ENCODE measurements at places on chromosomes 7 and 10. TPM values are rescaled to one million over a fixed set of nuclear protein-coding genes. Genes with fewer than 3 reads are reported as not detected.

DNA sequence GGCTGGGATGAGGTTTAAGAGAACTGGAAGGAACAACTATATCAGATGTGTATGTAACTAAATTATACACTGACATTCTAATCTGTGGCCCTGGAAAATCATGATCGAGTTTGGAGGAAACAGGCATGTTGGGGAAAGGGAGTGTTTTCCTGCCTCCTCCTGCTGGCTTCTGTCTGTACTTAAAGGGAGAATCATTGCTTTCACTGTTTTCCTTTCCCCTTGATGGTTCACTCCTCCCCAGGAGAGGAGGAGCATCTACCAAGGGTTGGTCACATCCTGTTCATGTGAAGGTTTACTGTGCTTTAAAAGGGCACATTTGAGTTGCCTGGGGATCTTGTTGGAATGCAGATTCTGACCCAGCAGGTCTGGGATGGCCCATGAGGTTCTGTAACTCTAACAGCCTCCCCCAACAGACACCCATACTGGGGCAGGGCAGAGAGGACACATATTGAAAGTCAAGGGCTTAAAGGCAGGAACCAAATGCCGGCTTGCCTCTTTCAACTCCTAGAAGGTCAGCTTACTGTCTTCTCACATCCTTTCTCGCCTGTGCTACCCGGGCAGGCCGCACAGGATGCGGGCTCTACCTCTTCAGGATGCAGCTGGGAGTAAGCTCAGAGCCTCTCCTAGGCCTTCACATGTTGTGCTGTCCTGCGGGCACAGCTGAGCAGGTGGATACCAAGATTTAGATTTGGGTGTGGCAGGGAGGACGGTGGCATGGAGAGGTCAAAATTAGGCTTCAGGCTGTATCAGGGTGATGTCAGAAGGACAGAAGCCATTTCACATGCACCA lies 694.8 kb downstream of the KCNMA1 start:
- ATAC-seq = no peak

GRCh38 chr10:100927266-100927665 lies 14.5 kb downstream of the SLF2 start:
- ATAC-seq = no peak

DNA sequence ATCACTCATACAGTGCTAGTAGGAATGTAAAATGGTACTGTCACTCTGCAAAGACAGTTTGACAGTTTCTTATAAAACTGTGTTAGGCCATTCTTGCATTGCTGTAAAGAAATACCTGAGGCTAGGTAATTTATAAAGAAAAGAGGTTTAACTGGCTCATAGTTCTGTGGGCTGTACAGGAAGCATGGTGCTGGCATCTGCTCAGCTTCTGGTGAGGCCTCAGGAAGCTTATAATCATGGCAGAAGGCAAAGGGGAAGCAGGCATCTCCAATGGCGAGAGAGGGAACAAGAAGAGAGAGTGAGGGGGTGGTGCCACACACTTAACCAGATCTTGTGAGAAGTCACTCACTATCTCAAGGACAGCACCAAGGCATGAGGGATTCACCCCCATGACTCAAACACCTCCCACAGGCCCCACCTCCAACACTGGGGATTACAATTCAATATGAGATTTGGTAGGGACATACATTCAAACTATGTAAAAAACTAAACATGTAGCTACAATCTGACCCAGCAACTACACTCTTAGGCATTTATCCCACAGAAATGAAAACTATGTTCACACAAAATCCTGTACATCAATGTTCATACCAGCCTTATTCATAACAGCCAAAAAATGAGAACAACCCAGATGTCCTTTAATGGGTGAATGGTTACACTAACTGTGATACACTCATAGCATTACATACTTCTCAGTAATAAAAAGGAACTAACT lies 5.0 kb downstream of the ALDH18A1 start:
- ATAC-seq = no peak

- no peak for ATAC-seq
Observed at GRCh38 chr7:143846692-143847091, 55.3 kb downstream of the TCAF1 start.

GRCh38 chr7:44755698-44756627 lies 7.3 kb downstream of the ZMIZ2 start:
- no peak for ATAC-seq

- ATAC-seq = no peak
Observed at GRCh38 chr10:24900888-24901685, 51.3 kb downstream of the PRTFDC1 start.

GRCh38 chr7:151392002-151392401 lies 17.8 kb downstream of the WDR86 start:
- no peak for ATAC-seq

GRCh38 chr7:28230261-28230660 lies 49.7 kb upstream of the JAZF1 start:
- no peak for ATAC-seq

DNA sequence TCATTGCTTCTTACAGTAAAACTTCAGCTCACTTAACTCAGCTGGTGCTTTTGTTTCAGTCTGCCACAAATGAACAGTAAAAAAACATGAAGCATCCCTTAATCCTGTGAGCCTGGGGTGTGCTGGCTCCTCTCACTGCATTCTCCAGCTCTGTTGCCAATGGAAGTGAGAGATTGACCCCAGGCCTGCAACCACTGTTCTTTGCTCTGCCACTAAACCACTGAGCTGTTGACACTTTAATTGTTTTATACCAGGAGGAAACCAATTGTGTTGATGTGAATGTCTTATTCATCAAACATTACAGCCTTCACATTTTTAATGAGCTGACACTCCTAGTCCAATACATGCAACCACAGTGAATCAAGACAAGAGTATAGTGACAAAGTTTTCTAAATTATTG lies 69.4 kb upstream of the FZD1 start:
- no peak for ATAC-seq

Gene UCMA
- total RNA-seq = not detected
